ENCODE measurements at places on chromosomes 7 and 10.

DNA sequence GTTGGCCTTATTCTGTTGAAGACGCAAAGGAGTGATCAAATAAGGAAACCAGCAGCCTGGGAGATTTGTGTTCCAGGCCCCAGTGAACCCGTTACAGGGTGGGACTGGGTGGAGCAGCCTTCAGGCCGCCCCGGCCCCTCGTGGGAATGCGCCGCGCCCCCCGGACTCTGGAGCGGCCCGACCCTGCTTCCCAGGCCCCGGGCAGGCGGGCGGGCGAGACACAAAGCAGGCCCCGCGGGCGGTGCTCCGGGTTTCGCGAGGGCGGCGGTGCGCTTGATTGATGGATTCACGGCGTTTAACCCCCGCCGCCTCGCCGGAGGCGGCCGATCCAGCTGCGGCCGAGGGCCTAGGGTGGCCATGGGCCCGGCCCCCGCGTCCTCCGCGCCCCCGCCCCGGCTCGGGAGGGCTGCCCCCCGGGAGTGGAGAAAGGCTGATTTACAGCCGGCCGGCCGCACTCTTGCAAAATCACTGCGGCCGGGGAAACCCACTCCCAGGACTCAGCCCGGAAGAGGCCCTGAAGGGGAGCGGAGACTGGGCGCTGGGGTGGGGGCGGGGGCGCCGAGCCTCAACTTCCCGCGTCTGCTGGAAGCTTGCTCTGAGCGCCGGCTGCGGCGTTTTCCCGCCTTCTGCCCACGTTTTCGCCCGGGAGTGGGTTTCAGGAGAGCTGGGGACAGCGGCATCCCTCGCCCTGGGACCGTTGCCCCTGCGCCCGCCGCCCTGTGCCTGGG is 299.6 kb upstream of the NFE2L3 start:
- no peak for DNase-seq

DNA sequence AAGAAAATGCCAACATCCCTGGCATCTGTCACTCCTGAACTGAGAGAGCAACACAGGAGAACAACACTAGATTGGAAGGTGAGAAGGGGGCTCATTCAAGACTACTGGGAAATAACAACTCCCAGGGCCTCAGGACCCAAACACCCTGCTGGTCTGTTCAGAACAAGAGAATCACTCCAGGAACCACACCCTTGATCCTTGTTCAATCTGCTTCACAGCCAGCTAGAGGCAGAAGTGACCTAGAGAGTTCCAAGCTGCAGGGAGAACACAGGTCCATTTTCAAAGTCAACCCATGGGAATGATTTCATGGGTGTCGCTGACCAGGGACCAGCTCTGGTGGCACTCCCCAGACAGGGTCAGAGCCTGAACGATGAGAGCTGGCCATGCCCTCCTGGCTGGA is 42.3 kb downstream of the LRRC20 start:
- no peak for DNase-seq

GRCh38 chr10:34830217-34830822 is 15.2 kb upstream of the PARD3 start:
- DNase-seq, result no peak

DNA sequence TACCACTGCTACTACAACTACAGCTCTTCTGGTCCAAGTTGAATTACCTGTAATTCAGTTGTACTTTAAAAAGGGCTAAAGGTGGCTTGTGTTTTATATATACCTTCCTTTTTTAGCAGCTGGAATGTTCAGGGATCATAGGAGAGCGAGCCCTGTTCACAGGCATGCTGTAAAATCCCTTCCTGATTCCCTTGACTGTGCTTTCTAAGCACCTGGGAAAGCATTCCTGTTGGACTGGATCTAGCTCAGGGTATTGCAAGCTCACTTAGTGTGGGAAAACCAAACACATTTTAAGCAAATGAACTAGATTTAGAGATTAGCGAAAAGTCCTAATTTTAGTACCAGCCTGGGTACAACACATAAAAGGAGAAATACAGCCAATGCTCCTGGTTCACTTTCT is 31.5 kb downstream of the BPGM start:
- DNase-seq, result no peak

- no peak for DNase-seq
Observed at GRCh38 chr10:28722065-28722803, 44.9 kb downstream of the BAMBI start.

- no peak for DNase-seq
Observed at GRCh38 chr10:79424221-79425073, 21.0 kb downstream of the ZCCHC24 start.

GRCh38 chr10:108638225-108638624 is 1285.1 kb downstream of the XPNPEP1 start:
- DNase-seq, result no peak

DNA sequence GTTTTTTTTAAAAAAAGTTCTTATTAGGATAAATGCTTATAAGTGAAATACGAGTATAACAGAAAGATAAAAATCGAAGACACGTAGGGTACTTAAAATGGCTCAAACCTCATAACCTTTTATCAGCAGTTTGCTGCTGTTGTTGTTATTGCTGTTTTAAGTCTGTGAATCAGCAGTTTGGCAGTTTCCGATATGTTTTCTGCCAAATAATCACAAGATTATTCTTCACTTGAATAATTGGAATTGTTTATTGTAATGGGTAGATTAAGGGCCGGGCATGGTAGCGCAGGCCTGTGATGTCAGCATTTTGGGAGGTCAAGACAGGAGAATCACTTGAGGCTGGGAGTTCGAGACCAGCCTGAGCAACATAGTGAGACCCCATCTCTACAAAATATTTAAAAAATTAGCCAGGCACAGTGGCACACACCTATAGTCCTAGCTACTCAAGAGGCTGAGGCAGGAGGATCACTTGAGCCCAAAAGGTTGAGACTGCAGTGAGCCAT is 177.6 kb downstream of the VTI1A start:
- DNase-seq, result no peak

GRCh38 chr7:12898004-12898403 is 210.6 kb downstream of the ARL4A start:
- DNase-seq, result no peak

- DNase-seq, result no peak
Observed at GRCh38 chr7:133391206-133391605, 138.3 kb downstream of the EXOC4 start.
